Cardiac muscle cell (in vitro differentiated cells and primary cell): ENCODE measurements at places on chromosomes 6 and 20.

GRCh38 chr6:142320366-142320765 is 18.6 kb downstream of the ADGRG6 start:
- no peak for DNase-seq

GRCh38 chr6:31814677-31815024 is 432 bp downstream of the HSPA1L start:
- peak; percentile 99 for DNase-seq

GRCh38 chr6:107536180-107536961 is 46.5 kb downstream of the SOBP start:
- DNase-seq = no peak

- DNase-seq = peak; percentile 39
Measured at GRCh38 chr20:19802492-19803158, 44.6 kb downstream of the RIN2 start.

GRCh38 chr6:107369493-107369892 is 89.9 kb downstream of the PDSS2 start:
- no peak for DNase-seq

DNA sequence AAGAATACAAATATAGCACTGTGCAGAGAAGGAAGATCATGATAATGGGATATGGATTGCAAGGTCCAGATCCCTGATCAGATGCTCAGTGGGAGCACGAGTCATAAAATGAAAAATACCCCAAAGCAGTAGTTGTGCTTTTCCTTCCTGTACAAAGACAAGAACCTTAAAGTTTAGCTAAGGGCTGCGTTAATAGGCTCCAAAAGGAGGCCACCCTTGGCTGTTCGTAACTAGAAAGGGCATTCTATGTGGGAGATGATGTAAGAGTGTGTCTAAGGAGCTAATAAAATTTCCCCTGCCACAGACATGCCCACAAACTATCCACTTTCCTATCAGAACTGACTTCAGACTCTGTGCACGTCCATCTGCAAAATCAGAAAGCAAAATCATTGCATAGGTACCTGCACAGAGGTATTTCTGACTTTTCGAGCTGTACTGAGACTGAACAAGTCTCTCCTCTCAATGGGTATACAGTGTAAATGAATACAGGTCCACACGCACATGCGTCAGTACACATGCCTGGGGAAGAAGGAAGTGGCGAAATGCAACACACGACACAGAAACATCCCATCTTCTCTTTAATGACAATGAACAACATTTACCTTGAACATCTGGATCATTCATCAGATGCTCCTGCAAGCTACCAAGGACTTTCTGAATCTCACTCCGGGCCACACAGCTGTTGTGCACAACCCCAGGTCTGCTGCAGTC is 16.9 kb upstream of the ANKRD60 start:
- no peak for DNase-seq

DNA sequence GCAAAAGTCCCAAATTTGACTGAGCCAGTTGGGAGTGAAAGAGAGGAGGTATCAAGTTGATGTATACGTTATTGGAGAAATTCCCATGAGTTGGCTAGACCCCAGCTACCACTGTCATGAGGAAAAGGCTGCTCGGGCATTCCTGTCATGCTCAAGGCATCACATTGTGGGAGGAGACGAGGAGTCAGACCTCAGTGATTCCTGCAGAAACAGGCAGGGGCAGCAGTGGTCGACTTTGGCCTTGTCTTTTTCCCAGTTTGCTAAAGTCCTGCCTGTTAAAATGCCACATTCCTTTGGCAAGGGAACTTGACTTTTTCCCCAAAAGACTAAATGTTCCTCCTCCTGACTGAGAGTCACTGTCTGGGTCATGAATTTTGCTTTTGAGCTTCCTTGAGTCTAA is 295.5 kb upstream of the HS3ST5 start:
- DNase-seq = no peak

DNA sequence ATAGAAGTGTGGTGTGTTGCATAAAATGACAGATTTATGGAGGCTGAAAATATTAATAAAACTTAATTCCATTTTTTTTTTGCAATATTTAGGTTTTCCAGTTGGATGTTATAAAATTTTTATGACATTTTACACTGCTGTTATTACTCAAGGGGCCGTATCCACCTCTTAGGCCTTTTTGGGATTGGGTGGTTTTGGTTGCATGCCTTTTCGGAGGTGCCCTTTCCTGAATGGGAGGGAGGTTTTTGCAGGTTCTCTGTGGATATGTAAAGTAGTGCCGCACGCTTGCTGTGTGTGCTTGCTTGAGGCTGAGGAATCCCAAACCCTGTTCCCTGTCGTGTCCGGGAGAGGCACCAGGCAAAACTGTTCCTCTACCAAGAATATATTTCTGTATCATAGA is 6.8 kb downstream of the ARID1B start:
- DNase-seq = no peak

GRCh38 chr20:19775353-19776253 is 17.5 kb downstream of the RIN2 start:
- DNase-seq = no peak

DNA sequence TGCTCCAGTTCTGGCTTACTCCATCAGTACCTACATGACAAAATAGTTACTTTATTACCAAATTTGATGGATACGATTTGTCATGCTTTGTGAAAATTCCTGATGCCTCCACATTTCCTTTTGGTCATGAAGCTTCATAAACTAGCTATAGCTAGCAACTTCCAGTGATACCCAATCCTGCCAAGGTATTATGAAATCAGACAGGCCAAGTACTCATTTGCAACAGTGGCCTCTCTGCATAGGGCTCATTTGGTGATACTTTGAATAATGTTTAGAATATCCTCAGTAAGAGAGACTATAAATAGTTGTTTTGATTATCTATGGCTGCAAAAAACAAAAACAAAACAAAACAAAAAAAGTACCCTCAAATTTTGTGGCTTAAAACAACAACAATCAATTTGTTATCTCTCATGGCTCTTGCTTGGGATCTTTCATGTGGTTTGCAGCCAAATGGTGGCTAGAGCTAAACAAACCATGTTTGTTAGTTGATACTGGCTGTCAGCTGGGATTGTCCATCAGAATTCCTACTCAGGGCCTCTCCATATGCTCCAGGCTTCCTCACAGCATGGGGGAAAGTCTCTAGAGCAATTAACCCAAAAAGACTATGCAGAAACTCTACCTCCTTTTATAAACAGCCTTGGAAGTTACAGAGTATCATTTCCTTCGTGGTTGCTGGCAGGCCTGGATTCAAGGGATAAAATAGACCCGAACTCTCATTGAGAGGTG is 10.1 kb upstream of the PRL start:
- peak; percentile 16 for DNase-seq

DNA sequence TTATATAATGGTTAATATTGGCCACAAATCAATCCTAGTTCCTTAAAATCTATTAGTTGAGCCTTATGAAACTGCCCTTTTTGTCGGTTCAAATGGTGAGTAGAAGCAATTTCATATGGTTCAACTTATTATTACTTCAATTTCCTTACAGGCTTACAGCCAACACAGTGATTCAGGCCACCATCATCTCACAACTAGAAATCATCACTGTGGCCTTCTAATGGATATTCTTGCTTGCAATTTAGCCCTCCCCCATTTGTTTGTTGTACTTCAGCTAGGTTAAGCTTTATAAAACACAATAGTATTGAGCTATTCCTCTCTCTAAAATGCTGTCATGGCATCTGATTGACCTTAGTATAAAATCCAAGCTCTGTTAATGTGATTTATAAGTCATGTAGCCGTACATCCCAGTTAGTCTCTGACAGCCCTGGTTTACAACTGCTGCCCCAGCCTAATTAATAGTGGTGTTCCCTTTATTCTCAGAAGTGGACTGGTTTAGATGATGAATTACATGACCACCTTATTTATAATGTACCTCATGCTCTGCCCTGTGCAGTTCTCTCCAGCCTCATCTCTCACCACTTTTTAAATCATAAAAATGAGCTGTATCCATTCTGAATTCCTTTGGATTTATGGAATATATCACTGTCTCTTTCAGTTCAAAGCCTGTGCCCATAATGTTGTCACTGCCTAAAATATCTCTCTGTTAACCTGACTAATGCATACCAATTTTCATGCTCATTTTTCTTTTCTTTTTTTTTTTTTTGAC is 36.7 kb downstream of the LAMA2 start:
- DNase-seq = no peak

- no peak for DNase-seq
Measured at GRCh38 chr20:34368547-34368946, 5.5 kb downstream of the ITCH start.

DNA sequence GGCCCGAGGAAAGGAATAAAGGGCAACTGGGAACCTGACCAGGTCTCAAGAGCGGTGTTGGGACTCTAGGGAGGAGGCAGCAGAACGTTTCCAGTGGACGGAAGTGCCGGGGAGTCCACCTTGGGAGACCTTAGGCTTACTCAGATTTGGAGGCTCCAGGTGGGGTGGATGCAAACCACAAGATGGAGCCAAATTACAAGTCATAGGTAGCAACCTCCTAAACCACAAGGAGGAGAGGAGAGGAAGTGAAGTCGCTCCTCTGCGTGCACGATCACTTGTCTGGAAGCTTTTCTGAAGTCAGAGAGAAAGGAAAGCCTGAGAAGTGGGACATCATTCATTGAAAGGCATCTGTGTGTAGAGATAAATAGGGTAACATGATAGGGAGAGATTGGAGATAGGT is 9.3 kb downstream of the HLA-DOA start:
- DNase-seq = no peak

GRCh38 chr6:10610289-10610688 is 84.1 kb downstream of the C6orf52 start:
- DNase-seq = no peak

- DNase-seq = no peak
Measured at GRCh38 chr6:150299873-150300485, 68.8 kb upstream of the IYD start.
